Cortex of kidney (tissue), 1 donor: ENCODE measurements at places on chromosomes 2 and 18.

- DNase-seq = no peak
These were observed 105.1 kb upstream of the GALNT5 start for GRCh38 chr2:157152362-157152761.

DNA sequence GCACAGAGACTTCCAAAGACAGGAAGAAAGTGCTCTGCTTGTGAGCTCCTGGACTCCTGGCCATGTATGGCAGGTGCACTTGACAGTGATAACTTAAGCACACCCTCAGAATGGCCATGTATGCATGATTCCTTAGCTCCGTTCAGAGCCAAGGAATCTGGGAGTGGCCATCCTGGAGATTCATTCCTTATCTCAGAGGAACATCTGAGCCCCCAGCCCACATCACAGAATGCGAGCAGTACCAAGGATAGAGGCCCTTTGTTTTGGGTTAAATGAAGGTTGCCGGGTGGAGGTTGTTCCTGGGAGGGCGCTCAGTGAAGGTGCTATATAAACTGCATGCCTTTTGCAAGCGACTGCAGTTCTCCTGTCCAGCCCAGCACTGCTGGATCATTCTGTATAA is 26.9 kb downstream of the DIPK1C start:
- no peak for DNase-seq

- no peak for DNase-seq
These were observed 202.1 kb upstream of the HS6ST1 start for GRCh38 chr2:128520791-128521190.

- no peak for DNase-seq
These were observed 15.8 kb downstream of the C18orf63 start for GRCh38 chr18:74331404-74331803.

DNA sequence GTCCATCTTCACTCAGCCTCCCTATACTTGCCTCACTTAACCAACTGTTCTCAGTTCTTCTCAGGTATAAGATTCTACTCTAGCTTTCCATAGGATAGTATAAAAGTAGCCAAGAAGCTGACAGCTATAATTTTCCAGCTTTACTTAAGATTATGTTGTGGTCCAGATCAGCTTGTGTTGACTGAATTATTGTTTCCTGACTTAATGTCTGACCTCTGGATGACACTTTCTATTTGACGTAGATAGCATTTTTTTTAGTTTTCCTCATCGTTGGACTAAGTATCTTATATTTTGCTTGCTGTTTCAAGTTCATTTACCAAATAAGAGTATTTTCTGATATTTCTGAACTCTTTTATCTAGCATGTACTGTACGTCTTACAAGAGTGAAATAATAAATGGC is 1272.5 kb upstream of the CDH2 start:
- no peak for DNase-seq

DNA sequence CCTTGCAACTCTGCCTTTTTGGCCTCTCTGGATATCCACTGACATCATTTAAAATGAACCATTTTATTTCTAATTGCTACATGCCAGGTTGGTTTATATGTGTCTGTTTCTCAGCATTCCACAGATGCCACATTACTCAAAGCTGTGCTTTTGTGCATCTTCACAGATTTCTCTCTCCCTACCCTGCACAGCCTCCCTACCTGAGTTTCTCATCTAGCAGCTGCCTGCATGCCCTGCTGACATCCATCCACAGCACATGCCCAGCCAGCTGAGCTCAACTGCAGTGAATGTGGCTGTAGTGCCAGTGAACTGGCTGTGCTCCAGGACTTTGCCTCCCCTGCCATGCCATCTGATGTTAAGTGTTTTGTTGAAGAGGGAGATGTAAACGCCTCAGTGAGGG is 44.5 kb downstream of the PKP4 start:
- DNase-seq = no peak

DNA sequence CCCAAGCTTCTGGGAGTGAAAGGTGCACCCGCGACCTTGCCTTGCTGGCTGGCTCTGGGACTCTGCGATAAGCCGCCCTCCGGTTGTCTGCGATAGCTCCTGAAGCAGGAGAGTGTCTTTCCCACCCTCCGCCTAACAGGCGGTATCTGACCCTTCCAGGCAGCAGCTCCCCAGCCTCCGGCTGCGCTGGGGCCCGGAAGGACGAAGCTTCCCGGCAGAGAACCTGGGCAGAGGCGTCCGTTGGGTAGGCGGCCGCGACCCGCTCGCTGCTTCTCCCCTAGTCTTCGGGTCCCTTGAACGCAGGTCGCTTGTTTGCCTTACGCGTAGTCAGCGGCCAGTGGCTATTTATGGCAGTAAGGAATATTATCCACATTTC is 446 bp upstream of the RHBDD1 start:
- no peak for DNase-seq
